ENCODE measurements at places on chromosomes 6 and 20. TPM values are rescaled to one million over a fixed set of nuclear protein-coding genes. Genes with fewer than 3 reads are reported as not detected.

TDRD6 gene
- total RNA-seq: 0.13 TPM

THEMIS gene
- total RNA-seq: not detected

CFB gene
- total RNA-seq: 49.7 TPM

SRSF12 gene
- 0.03 TPM for total RNA-seq

GFOD1 gene
- 11.7 TPM for total RNA-seq

Data from smooth muscle cell of the pulmonary artery (primary cell).